NCI-H1694 (cell line): ENCODE measurements at places on chromosomes 7 and 10.

DNA sequence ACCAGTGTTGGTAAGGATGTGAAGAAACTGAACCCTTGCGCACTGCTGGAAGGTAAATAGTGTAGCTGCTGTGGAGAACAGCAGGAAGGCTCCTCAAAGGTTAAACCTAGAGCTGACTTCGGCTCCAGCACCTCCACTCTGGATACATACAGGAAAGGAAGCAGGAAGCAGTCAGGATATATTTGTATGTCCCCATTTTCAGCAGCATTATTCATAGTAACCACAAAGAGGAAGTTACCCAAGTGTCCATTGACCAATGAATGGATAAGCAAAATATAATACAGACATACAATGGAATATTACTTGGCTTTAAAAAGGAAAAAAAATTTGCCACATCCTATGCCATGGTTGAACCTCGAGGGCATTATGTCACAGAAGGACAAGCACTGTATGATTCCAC is 15.0 kb downstream of the RET start:
- no peak for DNase-seq

DNA sequence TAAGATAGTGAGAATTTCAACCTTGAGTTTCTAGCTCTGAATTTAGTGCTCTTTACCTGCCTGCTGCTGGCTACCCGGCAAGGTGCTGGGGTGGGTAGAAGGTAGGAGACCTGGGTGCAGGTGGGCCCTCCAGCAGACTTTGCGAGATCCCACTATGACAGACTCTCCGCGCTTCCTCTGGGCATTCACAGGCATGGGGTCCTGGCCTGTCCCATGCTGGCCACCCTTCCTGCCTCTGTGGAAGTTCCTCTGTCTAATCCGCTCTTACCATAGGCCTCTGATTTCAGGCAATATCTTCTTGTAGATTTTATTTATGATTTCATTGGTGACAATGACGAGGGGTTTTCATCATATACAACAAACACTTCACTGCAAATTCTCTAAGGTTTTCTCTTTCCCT is 1.2 kb upstream of the WDFY4 start:
- no peak for DNase-seq

DNA sequence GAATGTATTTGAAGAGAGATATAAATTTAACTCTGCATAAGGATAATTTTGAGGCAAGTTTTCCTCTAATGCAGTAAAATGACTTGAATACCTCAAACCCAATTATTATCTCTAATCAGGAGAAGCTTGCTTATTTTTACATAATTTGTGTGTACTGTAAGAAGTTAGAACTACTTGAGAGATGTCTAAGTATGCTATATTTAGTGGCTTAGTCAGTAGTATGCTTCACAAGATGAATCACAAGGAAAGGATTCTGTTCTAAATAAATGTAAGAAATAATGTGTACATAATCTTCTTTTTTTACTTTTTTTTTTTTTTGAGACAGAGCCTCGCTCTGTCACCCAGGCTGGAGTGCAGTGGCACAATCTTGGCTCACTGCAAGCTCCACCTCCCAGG is 13.7 kb downstream of the PHTF2 start:
- DNase-seq: no peak

GRCh38 chr7:14836571-14837189 is 65.9 kb downstream of the DGKB start:
- peak; percentile 59 for DNase-seq

DNA sequence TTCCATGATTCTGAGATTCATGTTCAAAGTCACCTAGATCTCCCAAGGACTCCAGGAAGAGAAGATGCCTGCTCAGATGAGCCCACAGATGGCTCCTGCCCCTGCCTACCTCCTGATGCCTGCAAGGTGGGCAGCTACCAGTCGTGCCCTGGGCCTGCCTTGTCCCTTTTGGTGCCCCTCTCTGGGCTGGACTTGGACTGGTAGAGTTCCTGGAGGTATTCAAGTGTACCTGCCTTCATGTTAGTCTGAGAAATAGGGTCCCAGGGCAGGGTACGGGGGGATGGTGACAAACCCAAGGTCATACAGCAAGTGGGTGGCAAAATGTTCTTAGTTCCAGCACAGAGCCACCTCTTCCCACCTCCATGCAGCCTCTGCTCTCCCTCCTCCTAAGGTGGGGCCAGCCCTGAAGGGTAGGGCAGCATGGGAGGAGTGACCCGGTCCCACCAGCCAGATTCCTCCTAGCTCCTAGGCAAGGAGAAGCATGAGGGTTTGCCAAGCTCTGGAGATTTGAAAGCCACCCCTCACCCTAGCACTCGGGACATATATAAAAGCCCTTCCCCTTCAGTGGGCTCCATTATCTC is 80.8 kb upstream of the UNC5B start:
- no peak for DNase-seq

DNA sequence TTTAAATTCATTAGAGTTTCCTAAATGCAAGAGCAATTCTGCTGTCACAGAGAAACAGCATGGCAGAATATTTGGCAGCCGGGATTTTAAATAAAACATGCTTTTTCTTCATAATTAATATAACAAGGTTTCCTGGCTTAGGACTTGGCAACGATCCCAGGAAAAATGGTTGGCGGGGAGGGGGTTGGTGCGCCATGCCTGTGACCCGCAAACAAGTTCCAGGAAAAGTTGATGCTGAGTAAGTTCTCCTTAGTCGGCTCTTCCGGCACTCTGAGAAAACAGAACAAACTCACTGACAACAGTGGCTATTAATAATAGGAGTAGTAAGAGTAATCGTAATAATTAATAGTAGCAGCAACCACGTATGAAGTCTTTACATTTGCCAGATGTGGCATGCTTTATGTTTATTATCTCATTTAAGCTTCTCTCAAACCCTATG is 4.6 kb downstream of the HABP2 start:
- no peak for DNase-seq

DNA sequence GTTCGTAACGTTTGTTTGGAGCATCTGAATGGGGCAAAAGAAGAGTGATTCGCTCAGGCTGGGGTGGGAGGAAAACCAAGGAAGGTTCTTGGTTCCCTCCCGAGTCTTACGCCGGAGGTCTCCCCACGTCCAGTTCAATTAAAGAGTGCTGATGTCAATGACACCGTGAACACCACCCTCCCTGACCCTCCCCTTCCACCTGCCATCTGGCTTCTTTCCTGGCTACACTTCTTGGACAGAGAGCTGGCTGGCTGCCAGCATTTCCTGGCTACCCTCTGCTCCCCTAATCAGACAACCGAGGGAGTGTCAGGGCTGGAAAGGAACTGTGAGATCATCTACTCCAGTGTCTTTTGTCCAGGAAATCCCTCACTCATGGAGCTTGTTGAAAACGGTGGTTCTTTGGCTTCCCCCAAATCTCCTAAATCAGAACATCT is 24.1 kb upstream of the FFAR4 start:
- peak; percentile 26 for DNase-seq

DNA sequence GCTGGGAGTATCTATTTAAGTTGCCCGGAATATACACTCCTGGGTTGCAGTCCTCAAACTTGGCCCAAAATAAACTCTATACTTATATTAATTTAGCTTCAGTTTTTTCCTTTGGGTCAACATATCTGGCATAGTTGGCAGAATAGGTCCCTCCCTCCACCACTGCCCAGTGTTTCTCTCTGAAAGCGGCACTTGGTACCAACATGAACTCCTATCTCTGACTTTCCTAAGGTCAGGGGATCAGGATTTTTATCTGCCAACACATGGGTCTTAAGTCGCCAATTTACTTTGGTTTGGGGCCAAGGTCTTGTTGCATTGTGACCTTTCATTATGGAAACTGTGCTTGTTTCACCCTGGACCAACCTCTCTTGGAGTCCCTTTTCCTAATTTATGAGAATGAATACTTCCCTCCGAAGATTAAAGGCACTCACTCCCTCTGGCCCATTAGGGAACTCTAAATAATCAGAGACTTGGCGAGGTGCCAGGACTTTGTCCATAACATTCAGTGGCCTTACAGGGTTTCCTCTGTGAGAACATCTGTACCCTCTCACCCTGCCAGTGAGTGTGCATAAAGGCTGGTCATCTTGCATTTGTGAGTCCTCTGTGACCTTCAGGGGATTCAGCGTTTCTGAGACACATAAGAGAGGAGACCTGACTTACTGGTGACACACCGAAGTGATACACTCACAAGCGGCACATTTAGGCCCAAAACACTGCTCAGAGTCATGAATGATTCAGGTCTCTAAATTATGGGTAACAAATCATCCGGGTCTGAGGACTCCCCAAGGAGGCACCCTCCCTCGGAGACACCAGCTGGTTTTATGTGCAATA is 19.7 kb upstream of the FKBP9 start:
- DNase-seq: no peak

GRCh38 chr10:74585231-74586087 is 240.9 kb upstream of the KAT6B start:
- peak; percentile 54 for DNase-seq

DNA sequence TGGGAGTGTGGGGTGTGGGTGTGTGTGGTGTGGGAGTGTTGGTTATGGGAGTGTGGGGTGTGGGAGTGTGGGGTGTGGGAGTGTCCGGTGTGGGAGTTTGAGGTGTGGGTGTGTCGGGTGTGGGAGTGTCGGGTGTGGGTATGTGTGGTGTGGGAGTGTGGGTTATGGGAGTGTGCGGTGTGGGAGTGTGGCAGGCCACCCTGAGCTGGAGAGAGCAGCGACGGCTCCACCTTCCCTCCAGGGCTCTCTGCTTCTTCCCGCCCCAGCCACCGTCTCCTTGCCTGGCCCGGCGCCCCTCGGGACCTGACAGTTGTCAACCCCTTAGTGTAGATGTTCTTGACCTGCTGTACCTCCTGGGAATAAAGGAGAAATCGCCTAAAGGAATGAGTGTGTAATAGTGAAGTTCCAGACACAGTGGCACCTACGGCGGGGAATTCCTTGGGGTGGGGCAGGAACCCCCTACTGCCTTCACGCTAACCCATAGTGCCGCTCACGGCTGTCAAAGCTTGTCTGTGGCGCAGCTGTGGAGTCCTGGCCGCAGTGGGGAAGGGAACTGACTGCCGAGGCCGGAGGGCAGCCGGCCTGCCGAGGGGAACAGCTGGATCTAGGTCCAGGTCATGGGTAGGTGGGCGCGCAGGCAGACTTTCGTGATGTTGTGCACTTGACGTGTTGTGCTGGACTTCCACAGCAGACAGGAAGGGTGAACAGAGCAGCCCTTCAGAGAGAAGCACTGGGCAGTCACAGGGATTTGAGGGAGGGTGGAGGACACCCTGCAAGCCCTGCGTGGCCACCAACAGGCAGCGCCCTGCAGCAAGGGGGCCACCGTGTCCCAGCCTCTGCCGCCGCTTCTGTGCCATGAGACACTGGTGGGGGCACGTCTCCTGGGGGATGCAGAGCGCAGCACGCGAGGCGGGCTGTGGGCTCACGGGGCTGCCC is 49.0 kb upstream of the EN2 start:
- no peak for DNase-seq

GRCh38 chr7:52992001-52992400 is 43.4 kb upstream of the POM121L12 start:
- DNase-seq: no peak

DNA sequence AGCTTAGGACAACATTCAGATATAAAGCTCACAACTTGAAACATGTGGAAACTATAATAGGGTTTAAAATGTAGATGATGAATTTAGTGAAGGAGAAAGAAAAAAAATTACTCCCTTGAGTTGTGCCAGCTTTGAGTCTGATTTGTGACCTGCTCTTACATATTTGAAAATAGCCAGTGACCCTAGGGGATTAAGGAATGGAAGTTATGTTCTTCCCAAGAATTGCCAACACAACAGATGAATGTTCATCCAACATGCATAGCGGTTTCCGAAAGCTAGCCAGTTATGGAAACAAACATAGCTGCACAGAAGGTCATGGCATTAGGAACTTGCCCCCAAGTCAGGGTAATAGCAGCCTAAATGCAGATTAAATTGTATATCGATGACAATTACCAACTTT is 10.8 kb downstream of the TMEM196 start:
- no peak for DNase-seq

DNA sequence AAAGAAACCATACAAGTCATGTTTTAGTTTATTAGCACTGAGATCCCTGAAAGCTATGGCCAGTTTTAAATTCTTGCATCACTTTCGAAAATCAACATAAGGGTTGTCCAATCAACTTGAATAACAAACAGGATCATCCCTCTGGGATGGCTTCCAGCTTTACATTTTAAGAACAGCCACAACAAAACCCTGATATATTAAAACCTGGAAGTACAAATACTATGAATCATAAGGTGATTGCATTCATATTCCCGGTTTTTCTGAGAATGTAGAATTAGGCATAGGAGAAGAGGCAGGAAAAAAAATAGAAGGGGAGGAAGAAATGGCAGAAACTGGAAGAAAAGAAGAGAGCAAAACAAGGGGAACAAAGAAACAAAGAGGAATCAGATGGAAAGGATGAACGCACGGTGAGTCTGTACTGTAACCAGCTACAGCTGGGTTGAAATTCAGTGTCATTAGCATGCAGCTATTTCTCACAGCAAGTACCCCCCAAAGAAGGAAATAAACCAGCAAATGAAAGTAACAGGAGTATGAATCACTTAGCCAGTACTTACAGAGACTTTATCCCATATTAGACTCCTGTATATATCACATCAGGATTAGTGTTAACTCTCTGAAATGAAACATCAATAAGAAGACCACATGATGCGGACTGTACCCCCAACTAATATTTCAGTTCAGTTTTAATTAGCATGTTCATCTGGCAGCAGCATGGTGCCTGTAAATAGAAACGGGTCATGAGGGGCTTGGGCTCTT is 301.3 kb downstream of the RNLS start:
- DNase-seq: no peak

DNA sequence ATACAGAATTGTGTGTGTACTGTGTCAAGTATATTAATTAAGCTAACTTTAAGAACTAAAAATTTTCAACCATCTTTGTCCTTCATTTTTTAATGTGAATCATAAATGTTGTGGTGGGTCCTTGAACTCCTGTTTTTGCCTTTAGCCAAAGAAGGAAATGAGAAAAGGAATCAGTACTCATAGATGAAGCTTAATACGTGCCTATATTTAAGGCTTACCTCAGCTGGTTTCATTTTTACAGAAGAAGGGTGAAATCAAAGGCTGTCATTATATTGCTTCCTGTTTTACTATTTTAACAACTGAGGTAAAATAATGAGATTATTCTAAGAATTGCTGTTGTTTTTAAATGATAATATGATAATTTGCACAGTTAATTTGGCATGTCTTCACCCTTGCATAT is 6.3 kb upstream of the SNX13 start:
- DNase-seq: no peak

DNA sequence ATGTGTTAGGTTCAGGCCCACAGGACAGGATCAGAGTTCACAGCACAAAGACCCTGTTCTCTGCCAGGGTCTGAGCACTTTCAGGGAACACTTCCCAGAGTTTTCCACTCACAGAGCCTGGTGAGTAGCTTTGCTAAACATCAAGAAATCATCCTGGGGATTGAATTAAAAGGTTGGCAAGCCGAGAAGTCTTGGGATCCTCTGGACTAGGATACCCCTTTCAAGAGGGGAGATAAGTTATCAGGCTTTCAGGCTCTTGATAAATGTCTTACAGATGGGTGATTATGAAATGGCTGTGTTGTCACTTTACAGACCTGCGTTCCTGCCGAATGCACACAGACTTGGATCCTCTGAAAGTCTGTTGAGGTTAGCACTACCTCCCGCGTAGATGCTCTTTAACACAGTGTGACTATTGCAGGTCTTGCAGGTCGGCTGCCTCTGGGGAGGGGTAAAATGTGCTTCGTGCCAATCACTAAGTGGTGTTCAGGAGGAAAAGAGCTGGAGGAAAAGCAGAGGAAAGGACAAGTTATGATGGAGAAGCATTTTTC is 473.5 kb upstream of the AKR1E2 start:
- DNase-seq: no peak

- no peak for DNase-seq
These were observed 18.6 kb downstream of the PPP1R3C start for GRCh38 chr10:91614225-91614624.

- no peak for DNase-seq
These were observed 12.2 kb upstream of the FAM53B start for GRCh38 chr10:124756156-124756903.

- no peak for DNase-seq
These were observed 272.9 kb upstream of the ZWINT start for GRCh38 chr10:56633876-56634452.
